ENCODE measurements at places on chromosomes 2 and 18. TPM values are rescaled to one million over a fixed set of nuclear protein-coding genes. Genes with fewer than 3 reads are reported as not detected.

The GLB1L gene
- total RNA-seq, result 2.6 TPM

The ICOS gene
- total RNA-seq, result 87.2 TPM

- no peak for DNase-seq
These were observed 41.6 kb upstream of the ALMS1 start for GRCh38 chr2:73343992-73344391.

GRCh38 chr2:189506514-189506976 lies 65.3 kb downstream of the WDR75 start:
- no peak for DNase-seq

GRCh38 chr2:239198221-239198620 lies 202.6 kb downstream of the HDAC4 start:
- DNase-seq, result no peak

All from CD8-positive, alpha-beta memory T cell (primary cell).